CD4-positive, alpha-beta T cell treated with Interleukin-21 for 1 hour (primary cell): ENCODE measurements at places on chromosomes 1 and 21.

GRCh38 chr21:38857152-38857825 is 51.6 kb downstream of the ETS2 start:
- no peak for DNase-seq

- no peak for DNase-seq
Observed at GRCh38 chr1:175127565-175127964, 59.9 kb downstream of the TNN start.

DNA sequence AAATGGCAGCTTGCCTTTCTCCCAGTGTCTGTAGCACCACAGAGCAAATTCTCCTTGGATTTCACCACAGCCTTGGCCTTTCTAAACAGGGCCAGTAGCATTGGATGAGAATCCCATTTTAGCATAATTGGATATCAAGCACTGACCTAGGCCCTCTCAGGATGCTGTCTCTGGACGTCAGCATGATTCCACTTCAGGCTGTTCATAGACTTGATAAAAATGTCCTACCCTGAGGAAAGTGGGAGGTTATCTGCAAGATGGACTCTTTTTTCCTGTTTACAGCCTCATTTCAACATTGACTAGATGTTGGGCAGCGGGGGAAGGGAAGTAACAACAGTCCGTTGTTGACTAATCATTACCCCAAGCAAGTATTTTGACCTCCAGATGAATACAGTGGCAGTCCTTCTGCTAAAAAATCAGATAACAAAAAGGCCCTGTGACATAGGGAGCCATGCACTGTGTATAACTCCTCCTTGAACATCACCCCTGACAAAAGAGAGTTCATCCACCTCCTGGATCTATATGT is 5.2 kb downstream of the NPL start:
- DNase-seq = no peak

GRCh38 chr1:57963581-57963980 is 539.7 kb upstream of the DAB1 start:
- no peak for DNase-seq
